ENCODE measurements at places on chromosomes 11 and 22.

DNA sequence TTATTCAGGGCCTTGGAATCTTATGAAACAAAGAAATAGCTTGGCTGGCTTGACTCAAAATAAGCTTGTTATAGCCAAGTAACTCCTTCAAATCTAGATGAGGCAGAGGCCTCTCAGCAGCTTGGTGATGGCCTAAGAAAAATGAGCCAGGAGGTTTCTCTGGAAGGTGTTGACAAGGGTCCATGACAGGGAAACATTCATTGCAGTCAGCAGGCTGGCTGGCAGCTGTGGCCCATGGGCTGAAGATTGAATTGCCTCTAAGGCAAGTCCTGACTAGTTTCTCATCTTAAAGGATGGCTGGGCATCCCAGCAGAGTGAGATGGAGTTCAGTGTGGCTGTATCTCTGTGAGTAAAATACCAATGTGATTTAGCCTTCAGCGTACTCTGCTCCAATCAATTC is 441.0 kb downstream of the NELL1 start:
- DNase-seq, result no peak

DNA sequence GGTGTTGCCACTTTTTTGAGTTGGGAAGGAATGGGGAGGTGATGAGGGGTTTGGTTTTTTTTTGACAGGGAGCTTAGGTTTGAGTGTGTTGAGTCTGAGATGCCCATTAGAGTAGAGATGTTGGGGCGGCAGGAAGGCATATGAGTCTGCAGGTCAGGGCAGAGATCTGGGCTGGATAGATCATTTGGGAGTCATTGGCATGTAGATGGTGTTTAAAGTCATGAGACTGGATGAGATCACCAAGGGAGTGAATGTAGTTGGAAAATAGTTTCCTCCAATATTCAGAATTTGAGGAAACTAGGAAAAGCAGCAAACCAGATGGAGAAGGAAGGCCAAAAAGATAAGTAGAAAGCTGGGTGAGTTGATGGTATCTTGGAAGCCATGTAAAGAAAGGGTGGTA is 2.1 kb upstream of the ANAPC15 start:
- DNase-seq, result no peak

GRCh38 chr11:68927280-68928135 is 23.8 kb downstream of the IGHMBP2 start:
- DNase-seq, result no peak

- DNase-seq, result no peak
Observed at GRCh38 chr22:28466399-28466798, 213.2 kb downstream of the TTC28 start.

DNA sequence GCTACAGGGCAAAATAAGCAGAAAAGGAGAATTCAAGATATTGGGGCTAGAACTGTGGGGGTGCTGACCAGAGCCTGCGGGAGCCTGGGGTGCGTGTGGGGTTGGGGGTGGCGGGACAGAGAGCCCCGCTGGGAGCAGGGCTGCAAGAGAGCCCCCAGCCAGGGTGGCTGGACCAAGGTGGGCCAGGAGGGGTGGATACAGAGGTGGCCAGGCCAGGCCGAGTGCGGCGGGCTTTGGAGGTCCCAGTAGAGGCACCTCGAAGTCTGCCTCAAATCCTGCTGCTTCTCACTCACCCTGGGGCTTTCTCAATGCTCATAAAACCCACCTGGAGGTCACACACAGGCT is 16.9 kb upstream of the MUC5B start:
- DNase-seq, result no peak

GRCh38 chr11:34564807-34565241 is 51.2 kb upstream of the ELF5 start:
- no peak for DNase-seq

DNA sequence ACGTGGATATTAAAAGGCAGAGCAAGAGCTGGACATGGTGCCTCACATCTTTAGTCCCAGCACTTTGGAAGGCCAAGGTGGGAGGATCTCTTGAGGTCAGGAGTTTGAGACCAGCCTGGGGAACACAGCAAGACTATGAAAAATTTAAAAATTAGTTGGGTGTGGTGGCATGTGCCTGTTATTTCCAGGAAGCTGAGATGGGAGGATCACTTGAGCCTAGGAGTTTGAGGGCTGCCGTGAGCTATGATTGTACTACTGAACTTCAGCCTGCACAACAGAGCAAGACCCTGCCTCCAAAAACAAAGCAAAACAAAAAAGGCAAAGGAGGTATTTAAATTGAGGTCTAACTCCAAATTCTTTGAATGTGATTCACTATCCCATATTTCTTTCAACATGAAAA is 23.5 kb downstream of the RDX start:
- no peak for DNase-seq

GRCh38 chr11:85682330-85683305 is 3.4 kb downstream of the CCDC89 start:
- DNase-seq, result peak; percentile 86

DNA sequence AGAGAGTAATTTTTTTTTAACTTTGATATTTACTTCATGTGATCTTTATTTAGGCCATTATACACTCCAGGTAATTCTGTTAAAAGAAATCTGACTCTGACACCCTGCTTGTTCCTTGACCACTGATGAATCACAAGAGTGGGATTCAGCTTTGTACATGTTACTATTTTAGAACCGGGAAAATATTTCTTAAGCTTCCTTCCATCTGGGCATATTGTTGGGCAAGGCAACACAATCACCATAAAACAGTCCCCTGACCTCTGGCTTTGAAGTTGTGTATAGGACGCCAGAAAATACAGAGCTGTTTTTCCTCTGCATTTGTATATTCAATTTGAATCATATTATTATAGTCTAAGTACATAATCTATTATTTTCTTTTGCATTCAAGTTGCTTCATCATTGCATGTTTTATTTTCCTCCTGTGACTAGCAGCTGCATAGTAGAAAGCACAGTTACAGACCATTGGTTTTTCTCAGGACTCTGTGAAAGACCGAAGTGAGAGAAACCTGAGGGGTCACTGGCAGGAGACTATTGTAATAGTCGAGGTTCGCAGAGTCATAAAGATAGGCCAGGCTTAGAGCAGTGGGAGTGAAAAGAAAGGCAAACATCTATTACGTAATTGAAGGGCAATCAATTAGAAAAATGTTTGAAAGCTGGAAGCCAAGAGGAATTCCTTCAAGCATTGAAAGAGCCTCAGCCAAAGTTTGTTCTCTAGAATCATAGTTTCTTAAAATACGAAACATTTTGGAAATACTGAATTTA is 51.8 kb upstream of the SLC36A4 start:
- DNase-seq, result no peak

DNA sequence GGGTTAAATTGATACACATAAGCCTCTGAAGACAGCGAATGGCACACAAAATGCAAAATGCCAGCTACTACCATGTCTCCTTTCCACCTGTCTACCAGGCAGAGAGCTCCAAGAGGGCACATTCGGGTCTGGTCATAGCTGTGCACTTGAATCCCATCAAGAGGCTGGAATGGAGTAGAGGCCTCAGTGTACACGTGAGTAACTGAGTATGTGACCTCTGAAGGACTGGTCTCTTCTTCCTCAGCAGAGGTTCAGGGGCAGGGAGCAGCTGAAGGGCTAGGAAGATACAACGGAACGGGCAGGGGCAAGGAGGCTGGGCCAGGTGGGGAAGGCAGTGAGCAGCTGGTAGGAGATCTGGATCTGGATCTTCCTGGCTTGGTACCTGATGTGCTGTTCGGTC is 56.3 kb upstream of the PHOX2A start:
- no peak for DNase-seq

DNA sequence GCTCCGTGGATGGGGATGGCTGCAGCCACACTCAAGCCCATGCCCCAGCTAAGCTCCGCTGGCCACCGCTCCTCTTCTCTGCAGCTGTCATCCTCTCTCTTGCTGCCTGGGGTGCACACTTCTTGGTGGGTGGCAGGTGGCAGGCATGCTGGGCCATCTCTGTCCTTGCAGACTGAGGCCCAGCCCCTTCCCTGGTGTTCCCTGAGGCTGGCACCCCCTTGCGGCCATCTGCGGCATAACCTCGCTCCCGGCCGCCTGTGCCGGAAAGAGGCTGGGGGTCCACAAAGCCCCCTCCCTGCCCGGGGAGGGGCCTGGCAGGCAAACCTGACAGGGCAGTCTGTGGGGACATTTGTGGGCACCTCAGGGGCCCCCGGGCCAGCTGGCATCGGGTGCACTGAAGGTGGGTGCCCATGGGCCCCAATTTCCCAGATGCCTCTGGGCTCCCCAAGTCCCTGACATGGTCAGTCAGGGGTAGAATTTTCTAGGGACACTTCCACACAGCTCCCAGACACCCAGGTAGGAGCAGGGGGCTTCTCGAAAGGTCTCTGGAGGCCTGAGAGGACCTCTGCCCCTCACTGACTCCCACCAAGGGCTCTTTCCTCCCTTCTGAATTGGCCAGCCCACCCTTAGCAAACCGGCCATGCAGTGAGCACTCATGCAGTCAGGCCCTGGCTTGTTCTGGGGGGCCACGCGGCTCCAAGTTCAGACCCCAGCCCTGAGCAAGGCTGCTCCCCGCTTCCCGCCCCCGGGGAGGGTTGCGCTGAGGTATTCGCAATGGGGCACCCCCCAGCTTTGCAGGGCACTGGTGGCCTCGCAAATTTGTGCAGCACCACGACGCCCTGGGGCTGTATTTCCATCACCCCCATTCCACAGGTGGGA is 23.5 kb upstream of the TH start:
- peak; percentile 86 for DNase-seq

- DNase-seq, result peak; percentile 87
Observed at GRCh38 chr11:125141686-125142535, 22.6 kb upstream of the PKNOX2 start.

DNA sequence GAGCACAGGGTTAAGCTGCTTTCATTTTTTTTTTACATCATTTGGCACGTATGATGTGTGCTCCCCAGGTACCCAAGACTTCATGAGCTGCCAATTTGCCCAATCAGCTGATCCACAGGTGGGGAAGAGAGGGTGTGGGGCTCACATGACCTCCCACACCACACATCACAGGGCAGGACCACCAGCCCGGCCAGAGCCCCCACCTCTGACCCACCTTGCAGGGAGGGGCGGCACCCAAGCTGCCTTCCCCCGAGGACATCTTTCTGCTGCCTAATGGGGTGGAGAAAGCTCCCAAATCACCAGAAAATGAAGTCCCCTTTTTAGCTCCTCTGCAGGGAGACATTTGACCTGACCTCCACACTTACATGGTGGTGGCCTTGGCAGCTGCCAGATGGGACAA is 119.8 kb downstream of the MPPED1 start:
- DNase-seq, result no peak

DNA sequence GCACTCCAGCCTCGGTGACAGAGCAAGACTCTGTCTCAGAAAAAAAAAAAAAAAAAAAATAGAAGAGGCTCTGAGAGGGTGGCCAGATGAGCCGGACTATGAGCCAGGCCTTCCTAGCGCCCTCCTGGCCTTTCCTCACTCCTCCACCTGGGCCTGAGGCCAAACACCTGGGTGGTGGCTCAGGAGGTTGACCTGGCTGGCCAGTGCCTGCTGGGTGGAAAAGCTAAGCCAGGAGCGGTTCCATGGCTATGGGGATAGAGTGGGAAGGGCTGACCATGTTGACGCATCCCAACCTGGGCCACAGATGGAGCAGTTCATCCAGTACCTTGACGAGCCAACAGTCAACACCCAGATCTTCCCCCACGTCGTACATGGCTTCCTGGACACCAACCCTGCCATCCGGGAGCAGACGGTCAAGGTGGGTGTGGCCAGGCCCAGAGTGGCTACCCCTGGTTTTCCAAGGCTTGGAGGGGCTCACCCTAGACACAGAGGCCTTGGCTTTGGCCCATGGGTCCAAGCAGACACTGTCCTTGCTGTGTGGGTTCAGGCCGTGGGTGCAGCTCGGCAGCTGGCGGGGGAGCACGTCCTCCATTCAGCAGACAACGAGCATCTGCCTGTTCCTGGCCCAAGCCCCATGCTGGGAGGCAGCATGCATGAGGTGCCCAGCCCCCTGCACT is 7.6 kb downstream of the SCYL1 start:
- DNase-seq, result no peak
